Neural cell (in vitro differentiated cells): ENCODE measurements at places on chromosomes 16 and 17. TPM values are rescaled to one million over a fixed set of nuclear protein-coding genes. Genes with fewer than 3 reads are reported as not detected.

Gene ZNF319
- polyA plus RNA-seq = 5.1 and 7.0 TPM in 2 replicates

Gene NRN1L
- 2.2 TPM in 1 of 2 replicates, not detected in the other for polyA plus RNA-seq

Gene CDK5R1
- polyA plus RNA-seq = 199 and 213 TPM in 2 replicates

Gene CBX8
- polyA plus RNA-seq = 15.4 and 27.6 TPM in 2 replicates

Gene BCL6B
- not detected in 2 replicates for polyA plus RNA-seq

Gene LRRC36
- 0.44 and 1.6 TPM in 2 replicates for polyA plus RNA-seq

Gene KRT28
- polyA plus RNA-seq = not detected in 2 replicates

Gene CD300LB
- not detected in 2 replicates for polyA plus RNA-seq

Gene FOXL1
- polyA plus RNA-seq = 0.07 and 0.24 TPM in 2 replicates

Gene FSCN2
- polyA plus RNA-seq = 3.6 and 4.8 TPM in 2 replicates

Gene HS3ST4
- 13.0 and 14.9 TPM in 2 replicates for polyA plus RNA-seq

Gene MYL11
- polyA plus RNA-seq = not detected in 2 replicates

Gene RPH3AL
- polyA plus RNA-seq = 0.84 and 0.87 TPM in 2 replicates

Gene TERB1
- polyA plus RNA-seq = 0.38 TPM in 1 of 2 replicates, not detected in the other

Gene OR1A1
- not detected in 2 replicates for polyA plus RNA-seq

Gene MYCBPAP
- 0.34 and 0.35 TPM in 2 replicates for polyA plus RNA-seq

Gene FASN
- 26.4 and 31.5 TPM in 2 replicates for polyA plus RNA-seq

Gene CCL7
- not detected in 2 replicates for polyA plus RNA-seq

Gene DCXR
- 129 and 148 TPM in 2 replicates for polyA plus RNA-seq

Gene CTRL
- polyA plus RNA-seq = 3.2 and 3.8 TPM in 2 replicates

Gene FOXN1
- not detected in 2 replicates for polyA plus RNA-seq

Gene P4HB
- 82.8 and 99.2 TPM in 2 replicates for polyA plus RNA-seq

Gene KRT14
- polyA plus RNA-seq = not detected in 2 replicates

Gene MRPL12
- 10.4 and 14.2 TPM in 2 replicates for polyA plus RNA-seq

Gene SEPTIN12
- polyA plus RNA-seq = 1.8 and 4.7 TPM in 2 replicates

Gene SHISA6
- polyA plus RNA-seq = 1.8 and 2.5 TPM in 2 replicates

Gene SIRT7
- 44.5 and 54.4 TPM in 2 replicates for polyA plus RNA-seq

Gene CD300E
- polyA plus RNA-seq = not detected in 2 replicates

Gene MYL4
- polyA plus RNA-seq = not detected in 2 replicates

Gene SYT17
- 3.0 and 5.5 TPM in 2 replicates for polyA plus RNA-seq

Gene ITGA2B
- polyA plus RNA-seq = 3.1 and 3.9 TPM in 2 replicates

Gene SLC4A1
- 0.05 TPM in 1 of 2 replicates, not detected in the other for polyA plus RNA-seq

Gene PKMYT1
- 2.9 and 5.9 TPM in 2 replicates for polyA plus RNA-seq

Gene CDRT15
- not detected in 2 replicates for polyA plus RNA-seq
